ENCODE measurements at places on chromosomes 5 and 9. TPM values are rescaled to one million over a fixed set of nuclear protein-coding genes. Genes with fewer than 3 reads are reported as not detected.

The SAP30L gene
- 19.4 TPM for polyA plus RNA-seq

The C5orf24 gene
- polyA plus RNA-seq: 70.3 TPM

The ROPN1L gene
- not detected for polyA plus RNA-seq

The MACIR gene
- 13.3 TPM for polyA plus RNA-seq

The FAM78A gene
- polyA plus RNA-seq: 36.4 TPM

The HRCT1 gene
- 2.1 TPM for polyA plus RNA-seq

The PCDHA11 gene
- polyA plus RNA-seq: not detected

The KIF12 gene
- 0.13 TPM for polyA plus RNA-seq

The TUT7 gene
- 14.5 TPM for polyA plus RNA-seq

All from forelimb muscle (tissue), 1 donor.